ENCODE measurements at places on chromosomes 11 and 22.

GRCh38 chr11:62805961-62806441 is 761 bp upstream of the NXF1 start:
- no peak for DNase-seq

DNA sequence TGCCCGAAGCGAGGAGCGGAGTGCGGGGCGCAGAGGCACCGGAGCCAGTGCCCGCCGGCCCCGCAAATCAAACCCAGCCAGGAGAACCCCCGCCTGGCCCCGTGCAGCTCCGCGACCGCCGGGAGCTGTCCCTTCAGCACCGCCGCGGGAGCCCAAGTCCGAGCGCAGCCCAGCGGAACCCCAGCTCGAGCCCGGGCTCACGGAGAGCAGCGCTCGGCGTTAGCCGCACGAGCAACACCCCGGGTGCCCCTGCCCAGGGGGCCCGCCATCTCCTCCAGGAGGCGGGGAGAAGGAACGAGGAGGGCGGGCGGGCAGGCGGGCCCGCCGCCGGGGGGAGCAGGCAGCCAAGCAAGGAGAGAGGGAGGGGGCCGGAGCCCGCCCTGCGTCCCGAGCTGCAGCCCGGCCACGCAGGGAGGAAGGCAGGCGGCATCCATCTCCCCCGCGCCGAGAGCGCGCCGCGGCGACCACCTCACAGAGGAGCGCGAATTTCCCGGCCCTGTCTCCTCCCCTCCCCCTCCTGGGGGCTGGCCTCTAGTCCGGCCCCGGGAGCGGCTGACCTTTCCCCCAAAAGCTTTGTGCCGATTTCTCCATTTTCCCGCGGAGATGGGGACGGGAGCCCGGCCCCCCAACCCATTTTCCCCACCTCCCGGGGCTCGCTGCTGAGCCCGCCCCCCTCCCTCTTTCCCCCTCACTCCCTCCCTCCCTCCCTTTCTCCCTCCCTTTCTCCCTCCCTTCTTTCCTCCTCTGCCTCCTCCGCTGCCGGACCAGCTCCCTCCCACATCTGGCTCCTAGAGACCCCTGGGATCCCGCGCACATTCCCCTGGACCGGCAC is 621 bp downstream of the KCNC1 start:
- DNase-seq = peak; percentile 59

DNA sequence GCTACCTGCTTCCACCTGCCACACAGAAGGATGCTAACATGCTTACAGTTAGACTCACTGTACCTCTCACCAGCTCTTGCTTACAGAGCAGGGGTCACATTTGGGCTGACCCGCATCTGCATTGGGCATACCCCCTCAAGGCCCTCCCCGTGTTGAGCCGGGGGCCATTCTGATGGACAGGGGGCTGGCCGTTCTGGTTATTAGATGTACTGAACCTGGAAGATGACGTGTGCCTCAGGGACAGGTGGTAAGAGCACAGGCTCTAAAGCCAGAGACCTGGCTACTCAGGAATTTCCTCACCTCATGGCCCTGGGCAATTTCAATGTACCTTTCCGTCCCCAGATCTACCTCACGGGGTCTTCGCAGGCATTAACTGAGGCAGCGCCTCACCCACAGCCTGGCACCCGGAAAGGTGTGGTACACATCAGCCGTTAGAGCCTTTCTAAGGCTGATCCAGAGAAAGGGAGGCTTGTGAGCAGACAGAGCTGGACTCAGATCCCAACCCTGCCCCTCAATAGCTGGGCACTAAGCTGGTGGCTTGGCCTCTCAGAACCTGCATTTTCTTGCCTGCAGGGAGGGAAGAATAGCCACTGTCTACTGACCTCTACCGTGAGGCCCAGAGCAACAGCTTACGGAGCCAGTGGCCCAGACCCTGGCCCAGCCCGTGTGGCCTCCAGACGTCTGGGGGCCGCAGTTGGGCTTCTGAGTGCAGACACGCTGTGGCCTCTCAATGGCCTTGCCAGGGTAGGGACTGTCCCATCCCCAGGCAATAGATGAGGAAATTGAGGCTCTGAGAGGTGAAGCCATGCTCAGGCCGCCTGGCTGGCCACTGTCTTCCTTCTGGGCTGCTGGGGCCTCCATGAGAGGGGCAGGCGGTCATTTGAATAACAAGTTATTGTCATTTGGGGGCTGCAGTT is 100.6 kb downstream of the MORC2 start:
- no peak for DNase-seq

GRCh38 chr11:118227865-118228785 is 3.3 kb upstream of the JAML start:
- no peak for DNase-seq

- DNase-seq = no peak
Observed at GRCh38 chr11:130512662-130513061, 64.2 kb downstream of the ADAMTS15 start.

DNA sequence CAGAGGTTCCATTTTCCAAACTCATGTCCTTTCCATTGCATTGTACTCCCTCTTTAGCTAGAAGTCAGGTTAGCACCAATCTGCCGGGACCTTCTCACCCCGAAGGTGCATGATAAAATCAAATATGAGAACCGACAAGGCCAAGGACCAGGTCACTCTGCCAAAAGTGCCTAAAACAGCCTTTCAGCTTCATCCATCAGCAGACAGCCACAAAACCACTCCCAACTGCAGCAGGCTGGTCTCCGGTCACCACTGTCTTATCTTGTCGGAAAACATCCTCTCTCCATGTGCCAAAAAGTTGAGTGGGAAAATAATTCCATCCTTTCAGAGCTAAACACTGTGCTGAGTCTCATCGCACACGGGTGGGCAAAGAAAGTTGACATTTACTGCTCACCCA is 1.4 kb downstream of the PI4KA start:
- no peak for DNase-seq

DNA sequence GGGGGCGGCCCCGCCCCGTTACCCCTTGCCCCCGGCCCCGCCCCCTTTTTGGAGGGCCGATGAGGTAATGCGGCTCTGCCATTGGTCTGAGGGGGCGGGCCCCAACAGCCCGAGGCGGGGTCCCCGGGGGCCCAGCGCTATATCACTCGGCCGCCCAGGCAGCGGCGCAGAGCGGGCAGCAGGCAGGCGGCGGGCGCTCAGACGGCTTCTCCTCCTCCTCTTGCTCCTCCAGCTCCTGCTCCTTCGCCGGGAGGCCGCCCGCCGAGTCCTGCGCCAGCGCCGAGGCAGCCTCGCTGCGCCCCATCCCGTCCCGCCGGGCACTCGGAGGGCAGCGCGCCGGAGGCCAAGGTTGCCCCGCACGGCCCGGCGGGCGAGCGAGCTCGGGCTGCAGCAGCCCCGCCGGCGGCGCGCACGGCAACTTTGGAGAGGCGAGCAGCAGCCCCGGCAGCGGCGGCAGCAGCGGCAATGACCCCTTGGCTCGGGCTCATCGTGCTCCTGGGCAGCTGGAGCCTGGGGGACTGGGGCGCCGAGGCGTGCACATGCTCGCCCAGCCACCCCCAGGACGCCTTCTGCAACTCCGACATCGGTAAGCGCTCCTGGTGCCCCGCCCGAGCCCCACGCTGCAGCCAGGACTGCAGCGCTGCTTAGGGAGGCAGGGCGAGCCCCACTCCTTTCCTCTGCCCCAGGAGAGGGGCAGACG is at the start of gene TIMP3:
Gene TIMP3 (plus strand): TSS at position 169 of the 700 bp plus-strand sequence. CDS start 297 bp downstream, at position 466.
- peak; percentile 83 for DNase-seq

DNA sequence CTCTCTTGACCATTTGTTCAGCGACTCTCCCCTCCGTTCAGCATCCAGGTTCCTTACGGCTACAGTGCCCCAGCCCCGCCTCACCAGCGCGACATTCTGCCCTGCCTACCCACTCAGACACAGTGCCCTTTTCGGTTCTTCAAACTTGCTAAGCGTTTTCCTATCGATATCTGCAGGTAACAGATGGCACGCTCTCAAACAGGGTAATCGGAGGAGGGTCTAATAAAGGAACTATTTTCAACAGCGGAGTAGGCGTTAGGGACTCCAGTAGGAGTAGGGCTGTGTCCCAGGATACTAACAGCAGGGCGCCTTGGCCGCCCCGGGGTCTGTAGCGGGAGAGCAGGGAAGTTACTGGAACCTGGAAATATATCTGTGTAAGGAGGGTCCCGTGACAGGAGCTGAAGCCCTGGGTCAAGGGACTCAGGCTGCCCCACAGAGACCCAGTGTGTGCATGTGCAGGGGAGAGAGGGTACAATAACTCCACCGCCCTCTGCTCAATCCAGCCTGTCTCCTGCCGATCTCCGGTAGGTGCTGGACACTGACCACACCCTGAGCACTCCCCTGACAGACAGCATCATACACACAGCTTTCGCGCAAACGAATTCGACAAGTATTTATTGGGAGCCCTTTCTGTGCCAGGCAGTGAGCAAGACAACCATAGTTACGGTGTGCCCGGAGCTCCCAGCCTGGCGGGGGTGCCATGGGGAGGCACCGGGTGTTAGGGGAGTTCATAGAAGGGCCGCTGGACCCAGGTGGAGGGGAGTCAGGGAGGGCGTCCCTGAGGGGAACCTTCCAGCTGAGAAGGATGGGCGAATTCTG is 2.1 kb downstream of the KLHL35 start:
- no peak for DNase-seq

DNA sequence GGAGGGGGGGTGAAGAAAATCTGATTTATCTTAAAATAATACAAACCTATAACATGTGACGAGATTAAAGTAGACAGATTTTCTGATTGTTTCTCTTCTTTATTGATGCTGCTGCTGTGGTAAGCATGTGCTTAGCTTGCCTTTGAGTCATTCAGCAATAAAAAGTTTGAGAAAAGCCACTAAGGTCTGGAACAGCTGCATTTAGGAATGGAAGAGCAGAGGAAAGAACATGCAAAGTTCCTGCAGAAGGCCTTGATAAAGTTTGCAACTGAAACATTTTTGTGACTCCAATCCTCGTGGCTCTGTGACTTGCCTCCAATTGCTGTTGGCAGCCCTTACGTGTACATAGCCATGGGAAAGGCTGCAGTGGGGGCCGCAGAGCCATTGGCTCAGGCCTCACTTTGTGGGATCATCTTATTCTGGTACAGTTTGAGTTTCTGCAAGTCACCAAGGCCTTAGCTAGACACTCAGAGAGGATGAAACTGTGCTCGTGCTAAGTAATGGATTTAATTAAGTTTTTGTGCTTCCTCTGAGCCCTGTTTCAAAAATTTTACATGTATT is 370.2 kb downstream of the AASDHPPT start:
- DNase-seq = no peak

Measured in MG63 (cell line).